ENCODE measurements at places on chromosomes 16 and 17.

- DNase-seq: no peak
Measured at GRCh38 chr17:13102477-13102876, 84.7 kb upstream of the ELAC2 start.

DNA sequence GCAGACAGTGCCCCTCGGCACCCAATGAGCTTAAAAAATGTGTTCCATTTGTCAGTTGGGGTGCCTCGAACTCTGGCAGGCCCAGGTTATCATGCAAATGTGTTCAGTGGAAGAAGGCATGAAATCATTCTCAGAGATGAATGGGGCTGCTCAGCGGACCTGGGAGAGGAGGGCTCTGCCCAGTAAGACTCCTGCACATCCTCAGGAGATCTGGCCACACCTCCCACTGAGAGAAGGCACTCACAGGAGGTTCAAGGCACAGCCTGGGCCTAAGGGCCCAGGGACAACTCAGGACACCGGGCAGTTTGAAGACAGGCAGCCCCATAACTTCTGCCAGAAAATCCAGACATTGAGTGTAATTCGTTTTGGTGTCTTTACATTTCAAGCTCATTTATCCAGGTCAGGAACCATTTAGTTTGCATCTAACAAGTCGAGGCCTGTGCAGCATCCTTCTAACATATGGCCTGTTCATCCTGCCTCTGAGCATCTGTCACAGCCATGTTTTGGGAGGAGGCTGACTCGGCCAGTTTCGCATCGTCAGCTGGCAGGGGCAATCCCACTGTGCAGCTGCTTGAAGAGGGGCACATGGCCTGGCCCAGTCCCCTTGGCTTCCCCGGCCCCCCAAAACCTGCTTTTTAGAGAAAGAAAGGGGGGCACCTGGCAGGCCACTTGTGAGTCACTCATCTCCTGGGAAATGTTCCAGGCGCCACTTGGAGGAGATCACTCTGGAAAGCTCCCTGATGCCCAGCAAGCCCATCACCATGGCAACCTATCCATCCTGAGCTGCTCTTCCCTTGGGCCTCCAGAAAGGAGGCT is 31.2 kb upstream of the BCAR1 start:
- no peak for DNase-seq

GRCh38 chr17:18976201-18976600 is 24.2 kb downstream of the SLC5A10 start:
- DNase-seq: no peak

DNA sequence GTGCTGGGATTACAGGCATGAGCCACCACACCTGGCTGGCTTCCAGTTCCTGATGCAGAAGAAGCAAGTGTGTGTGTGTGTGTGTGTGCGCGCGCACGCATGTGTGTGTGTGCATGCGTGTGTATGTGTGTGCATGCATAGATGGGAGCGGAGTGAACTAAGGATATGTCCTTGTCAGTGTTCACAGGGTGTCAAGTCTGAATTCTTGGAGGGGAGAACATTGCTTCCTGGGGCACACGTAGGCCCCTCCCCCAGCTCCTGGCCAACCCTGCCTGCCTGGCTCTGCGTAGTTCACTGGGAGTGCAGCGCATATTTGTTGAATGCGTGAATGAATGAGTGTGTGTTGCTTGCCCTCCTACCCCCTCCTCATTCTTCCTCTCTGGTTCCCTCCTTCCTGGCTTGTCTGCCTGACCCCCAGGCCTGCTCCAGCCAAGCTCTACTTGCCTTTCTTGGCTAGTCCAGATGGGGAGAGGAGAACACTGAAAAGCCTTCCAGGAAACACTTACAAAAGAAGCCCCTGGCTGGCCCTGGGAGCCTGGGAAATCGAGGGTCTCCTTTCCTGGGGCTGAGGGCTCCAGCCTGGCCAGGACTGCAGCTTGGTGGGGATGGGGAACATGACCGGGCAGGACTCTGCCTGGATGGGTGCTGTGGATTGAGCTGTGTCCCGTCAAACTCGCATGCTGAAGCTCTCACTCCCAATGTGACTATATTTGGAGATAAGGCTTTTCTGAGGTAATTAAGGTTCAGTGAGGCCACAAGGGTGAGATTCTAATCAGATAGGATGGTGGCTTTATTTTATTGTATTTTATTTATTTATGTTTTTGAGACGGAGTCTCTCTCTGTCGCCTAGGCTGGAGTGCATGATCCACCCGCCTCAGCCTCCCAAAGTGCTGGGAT is 27.9 kb downstream of the IGFBP4 start:
- DNase-seq: no peak

DNA sequence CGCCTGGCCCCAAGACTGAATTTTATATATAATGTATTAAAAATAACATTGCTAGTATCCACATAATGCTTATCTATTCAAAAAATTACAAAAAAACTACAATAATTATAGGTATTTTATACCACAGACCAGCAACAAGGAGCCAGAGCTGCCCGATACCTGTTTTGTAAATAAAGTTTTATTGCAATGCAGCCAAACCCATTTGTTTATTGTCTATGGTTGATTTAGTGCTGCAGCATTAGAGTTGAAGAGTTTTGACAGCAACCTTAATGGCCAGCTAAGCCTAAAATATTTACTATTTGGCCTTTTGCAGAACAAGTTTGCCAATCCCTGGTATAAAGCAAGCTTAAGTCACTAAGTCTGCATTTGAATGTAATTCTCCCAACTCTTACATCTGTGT is 5.6 kb downstream of the MEIOC start:
- DNase-seq: no peak

DNA sequence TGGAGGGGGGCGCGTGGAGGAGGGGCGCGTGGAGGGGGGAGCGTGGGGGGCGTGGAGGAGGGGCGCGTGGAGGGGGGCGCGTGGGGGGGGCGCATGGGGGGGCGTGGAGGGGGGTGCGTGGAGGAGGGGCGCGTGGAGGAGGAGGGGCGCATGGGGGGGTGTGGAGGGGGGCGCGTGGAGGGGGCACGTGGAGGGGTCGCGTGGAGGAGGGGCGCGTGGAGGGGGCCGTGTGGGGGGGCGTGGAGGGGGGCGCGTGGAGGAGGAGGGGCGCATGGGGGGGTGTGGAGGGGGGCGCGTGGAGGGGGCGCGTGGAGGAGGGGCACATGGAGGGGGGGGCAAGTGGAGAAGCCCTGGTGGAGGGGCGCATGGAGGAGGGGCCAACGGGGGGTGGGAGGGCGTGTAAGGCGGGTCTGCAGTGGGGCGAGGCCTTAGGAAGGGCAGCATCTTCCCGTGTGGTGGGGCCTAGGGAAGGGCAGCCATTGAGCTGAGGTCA is 7.3 kb downstream of the MSLN start:
- no peak for DNase-seq

DNA sequence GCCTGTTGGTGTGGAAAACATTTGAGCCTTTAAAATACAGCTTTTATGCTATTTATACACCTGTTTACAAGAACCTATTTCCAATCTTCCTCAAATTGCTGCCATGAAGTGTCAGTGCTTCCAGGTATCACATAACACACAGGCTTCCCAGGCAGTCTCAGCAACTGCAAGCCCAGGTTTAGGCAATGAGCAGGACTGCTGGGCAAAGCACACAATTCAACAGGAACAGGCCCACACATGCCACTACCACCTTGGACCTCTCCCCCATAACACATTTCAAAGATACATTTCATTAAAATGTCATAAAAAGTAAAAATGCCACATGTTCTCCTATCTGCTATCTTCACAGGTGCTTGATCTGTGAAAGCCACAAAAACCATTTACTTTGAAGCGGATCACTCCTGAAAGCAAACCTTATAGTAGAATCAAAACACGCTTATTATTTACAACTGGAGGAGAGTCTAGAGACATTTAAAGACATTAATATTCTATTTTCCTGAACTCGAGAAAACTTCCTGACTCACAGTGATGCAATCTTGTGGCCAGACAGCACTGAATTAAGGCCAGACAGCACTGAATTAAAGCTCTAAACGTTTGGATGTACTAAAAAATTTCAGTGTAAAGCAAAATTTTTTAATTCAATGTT is 31.5 kb downstream of the ANKFY1 start:
- DNase-seq: no peak

DNA sequence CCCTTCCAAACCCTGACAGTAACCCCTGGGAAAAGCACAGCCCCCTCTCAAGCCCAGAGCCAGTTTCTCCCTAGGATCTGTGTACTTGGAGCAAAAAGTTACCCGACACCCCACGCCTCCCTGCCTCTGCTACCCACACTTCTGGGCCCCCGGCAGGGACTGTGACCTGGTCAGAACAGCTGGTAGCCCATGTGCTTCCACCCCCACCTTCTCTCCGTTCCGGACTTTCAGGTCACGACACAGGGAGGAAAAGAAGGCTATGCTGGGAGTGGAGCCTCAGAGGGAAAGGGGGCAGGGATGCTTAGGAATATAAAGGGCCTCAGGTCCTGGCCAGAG is 6.4 kb downstream of the PPY start:
- DNase-seq: no peak

- no peak for DNase-seq
Measured at GRCh38 chr17:36498560-36499300, 12.2 kb downstream of the ZNHIT3 start.

DNA sequence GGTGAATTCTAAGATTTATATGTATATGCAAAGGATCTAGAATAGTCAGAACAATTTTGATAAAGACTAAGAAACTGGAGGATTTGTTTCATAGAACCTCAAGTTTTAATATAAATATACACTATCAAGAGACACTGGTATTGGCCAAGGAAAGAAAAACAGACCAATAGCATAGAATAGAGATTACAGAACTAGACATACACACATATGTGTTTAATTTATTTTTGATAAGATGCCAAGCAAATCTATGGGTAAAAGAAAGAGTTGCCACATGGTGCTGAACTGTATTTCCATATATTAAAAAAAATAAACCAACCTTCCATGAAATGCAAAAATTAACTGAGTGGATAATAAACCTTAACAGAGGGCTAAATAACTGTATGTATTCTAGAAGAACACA is 27.9 kb upstream of the LRRC37A3 start:
- no peak for DNase-seq

- no peak for DNase-seq
Measured at GRCh38 chr17:48301002-48301401, 129.0 kb downstream of the SKAP1 start.

- DNase-seq: no peak
Measured at GRCh38 chr16:79598063-79598347, 2.5 kb downstream of the MAF start.

DNA sequence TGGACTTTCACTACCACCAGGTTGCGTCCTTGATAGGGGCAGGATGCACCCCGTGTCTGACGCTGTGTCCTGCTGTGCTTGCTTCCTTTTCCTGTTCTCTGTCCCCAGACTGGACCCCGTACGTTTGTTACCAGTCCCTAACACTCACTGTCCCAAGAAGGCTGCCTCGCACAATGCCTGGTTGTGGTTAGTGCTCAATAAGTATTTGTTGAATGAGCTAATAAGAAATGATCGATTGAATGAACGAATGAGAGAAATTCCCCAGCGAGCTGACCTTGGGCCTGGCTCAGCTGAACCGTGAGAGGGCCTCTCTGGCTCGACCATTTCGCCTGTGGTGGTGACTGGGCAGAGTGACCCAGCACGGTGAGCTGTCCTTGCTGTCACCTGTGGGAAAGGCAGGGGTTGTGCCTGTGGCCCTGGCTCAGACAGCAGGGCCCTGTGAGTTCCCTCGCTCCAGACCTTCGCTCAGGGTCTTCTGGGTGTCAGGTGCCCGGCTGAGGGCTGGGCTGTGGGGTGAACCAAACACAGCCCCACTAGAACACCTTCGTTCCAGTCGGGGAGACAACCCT is 20.9 kb downstream of the CMIP start:
- no peak for DNase-seq

DNA sequence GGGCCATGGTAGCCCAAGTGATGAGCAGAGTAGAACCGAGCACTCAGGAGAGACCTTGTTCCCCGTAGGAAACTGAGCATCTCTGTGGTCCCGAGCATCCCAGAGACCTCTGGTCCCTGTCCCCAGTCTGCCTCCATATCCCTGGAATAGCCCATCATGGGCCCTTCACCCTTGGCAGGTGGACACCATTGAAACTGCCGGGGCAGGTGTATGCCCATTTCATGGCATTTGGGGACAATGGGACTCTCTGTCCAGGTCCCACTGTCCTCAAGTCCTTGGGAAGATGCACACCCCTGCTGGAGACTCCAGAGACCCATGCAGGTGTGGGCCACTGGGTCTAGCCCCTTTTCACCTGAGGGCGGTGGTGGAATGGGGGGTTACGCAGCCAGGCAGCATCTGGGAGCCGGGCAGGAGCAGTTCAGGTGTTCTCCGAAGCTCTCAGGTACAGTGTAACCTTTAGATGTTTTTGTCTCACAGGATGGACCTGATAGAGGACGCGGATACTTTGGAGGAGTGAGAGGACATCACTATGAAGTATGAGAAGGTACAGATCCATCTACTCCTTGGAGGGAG is 75.9 kb downstream of the GOSR1 start:
- no peak for DNase-seq

- DNase-seq: no peak
Measured at GRCh38 chr16:4754865-4755264, 12.1 kb downstream of the ZNF500 start.

- DNase-seq: no peak
Measured at GRCh38 chr16:74832228-74832627, 57.6 kb upstream of the FA2H start.

DNA sequence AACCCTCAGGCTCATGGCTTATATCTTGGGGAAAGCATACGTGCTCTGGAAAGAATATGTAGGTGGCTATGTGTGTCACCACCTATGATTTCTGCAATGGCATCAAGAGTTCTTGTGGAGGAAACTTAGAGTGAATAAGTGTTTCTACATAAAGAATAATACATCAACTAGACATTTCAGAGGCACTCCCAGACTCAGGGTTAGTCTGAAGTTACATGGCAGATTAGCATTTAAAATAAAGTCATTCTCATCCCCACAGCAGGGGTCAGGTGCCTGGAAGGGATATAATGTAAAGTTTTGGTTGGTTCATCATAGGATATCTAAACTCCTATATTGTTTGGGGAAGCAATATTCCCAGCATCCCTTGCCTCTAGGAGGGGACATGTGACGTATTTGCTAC is 182.1 kb downstream of the PCTP start:
- DNase-seq: no peak

- no peak for DNase-seq
Measured at GRCh38 chr17:73806768-73807167, 162.5 kb upstream of the SDK2 start.
